ENCODE measurements at places on chromosomes 4 and X.
A peak's percentile ranks its signal among the peaks of the same experiment; 100 is the strongest.

DNA sequence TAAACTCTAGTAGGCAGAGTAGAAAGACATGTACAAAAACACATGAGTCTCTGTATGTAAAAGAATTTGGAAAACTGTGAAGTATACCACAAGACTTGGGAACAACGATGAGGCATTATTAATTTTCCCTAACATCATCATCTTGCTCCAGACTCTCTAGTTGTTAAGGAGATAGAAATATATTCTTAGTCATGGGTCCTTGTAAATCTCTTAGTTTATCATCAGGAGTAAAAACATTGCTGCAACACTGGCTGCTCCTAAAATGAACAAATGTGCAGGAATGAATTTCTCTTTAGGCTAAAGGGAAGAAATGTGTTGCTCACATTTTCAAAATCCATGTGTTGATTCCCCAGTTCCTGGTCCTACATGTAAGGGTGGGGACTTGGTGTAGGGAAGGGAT is 384.6 kb downstream of the STIM2 start:
- no peak for DNase-seq

DNA sequence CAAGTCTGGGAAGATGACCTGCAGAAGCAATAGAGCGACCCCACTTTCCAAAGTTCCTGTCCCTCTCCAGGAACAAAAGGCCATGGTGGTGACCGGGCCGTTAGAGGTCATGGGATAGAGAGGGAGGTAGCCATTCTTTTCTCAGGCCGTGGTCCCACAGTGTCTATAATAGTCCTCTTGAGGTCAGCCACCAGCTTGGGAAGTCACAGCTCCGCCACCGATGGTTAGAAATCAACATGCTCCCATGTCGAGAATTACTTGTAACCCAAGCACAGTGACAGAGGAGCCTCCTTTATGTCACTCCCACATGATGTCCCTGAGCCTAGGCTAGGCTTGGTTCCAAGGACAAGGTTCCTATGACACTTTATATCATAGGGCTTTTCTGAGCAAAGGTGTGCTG is 48.3 kb upstream of the CBR4 start:
- DNase-seq, result no peak

GRCh38 chr4:137609718-137610430 is 77.6 kb upstream of the PCDH18 start:
- no peak for DNase-seq

DNA sequence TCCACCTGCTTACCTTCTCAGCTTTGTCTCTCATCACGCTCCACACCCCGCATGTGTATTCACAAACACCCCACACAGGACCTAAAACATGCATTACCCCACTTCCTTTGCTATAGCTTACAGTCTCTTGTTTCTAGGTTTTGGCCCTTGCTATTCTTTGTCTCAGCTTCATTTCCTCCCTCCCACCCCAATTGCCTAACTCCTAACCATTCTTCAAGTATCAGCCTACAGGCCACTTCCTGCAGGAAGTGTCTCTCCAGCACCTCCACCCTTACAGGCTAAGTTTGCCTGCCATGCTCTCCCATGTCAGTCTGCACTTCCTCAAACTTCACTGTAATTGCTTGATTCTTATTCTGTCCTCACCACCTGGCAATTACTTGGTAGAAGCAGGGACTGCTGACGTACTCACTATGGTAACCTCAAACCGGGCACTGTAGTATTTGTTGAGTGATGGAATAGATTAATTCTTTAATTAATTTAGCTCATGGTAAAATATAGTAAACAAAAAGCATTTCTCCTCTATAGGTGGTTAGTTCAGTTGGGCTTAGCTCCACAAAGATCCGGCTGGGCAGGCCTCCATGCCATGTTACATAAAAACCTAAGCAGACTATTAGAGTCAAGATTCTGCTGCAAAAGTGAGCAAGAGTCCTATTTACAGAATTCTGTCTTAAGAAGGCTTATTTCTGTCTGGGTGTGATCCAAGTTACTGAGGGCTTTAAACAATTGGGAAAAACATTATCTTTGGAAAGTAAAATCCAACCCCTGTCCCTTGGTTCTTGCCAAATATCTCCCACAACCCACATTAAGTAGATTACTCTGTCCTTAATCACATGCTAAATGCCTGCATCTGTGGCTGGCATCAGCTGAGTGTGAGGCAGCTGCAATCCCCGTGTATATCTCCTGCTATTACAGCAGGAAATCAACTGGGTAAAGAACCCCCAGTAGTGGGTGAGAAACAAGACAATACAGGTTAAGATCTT is 124.7 kb upstream of the CPEB2 start:
- no peak for DNase-seq

GRCh38 chr4:88102026-88102425 is 56.4 kb downstream of the ABCG2 start:
- DNase-seq, result no peak

DNA sequence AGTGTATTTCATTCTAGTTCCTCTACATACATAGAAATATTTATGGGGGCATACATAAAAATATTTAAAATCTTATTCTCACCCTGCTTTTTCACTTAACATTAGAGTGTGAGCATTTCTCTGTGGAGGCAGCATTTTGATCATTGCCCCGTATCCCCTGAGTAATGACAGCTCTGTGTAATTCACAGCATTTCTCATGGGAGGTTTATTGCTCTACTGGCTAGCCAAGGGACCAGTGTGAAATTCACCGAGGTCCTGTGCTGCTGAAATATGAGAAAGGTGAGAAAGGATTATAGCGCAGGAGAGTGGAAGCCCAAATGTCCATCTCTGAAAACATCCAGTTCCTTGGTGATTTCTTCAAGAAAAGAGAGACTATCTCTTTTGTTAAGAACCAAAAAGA is 22.9 kb downstream of the PDGFC start:
- DNase-seq, result no peak

GRCh38 chr4:7068279-7068842 is 497 bp upstream of the GRPEL1 start:
- DNase-seq, result no peak

- DNase-seq, result no peak
Measured at GRCh38 chr4:146132445-146132844, 43.1 kb upstream of the LSM6 start.

- DNase-seq, result no peak
Measured at GRCh38 chr4:181478656-181479055, 764.5 kb upstream of the TENM3 start.

DNA sequence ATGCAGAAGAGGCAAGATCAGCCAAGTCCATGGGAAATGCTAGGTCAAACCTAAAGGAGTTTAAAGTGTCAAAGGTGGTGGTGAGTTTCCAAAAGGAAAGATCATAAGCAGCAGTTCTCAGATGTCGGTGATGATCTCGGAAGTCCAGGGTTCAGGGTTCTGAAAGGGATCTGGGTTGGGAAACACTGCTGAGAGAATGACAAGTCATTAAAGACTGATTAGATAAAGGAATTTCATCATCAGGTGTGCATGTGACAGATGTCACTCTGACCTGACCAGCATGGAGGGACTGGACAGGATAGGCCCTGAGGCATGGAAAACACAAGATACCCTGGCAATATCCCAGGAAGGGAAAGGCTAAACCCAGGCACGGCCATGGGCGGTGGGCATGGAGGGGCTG is 195.7 kb upstream of the TBL1X start:
- no peak for DNase-seq

- no peak for DNase-seq
Measured at GRCh38 chr4:17029964-17030363, 131.5 kb upstream of the LDB2 start.

- DNase-seq, result no peak
Measured at GRCh38 chr4:89800012-89800516, 36.9 kb downstream of the SNCA start.

GRCh38 chrX:40976981-40977380 is 108.3 kb upstream of the USP9X start:
- no peak for DNase-seq

- DNase-seq, result no peak
Measured at GRCh38 chr4:85833302-85833701, 358.4 kb downstream of the ARHGAP24 start.

DNA sequence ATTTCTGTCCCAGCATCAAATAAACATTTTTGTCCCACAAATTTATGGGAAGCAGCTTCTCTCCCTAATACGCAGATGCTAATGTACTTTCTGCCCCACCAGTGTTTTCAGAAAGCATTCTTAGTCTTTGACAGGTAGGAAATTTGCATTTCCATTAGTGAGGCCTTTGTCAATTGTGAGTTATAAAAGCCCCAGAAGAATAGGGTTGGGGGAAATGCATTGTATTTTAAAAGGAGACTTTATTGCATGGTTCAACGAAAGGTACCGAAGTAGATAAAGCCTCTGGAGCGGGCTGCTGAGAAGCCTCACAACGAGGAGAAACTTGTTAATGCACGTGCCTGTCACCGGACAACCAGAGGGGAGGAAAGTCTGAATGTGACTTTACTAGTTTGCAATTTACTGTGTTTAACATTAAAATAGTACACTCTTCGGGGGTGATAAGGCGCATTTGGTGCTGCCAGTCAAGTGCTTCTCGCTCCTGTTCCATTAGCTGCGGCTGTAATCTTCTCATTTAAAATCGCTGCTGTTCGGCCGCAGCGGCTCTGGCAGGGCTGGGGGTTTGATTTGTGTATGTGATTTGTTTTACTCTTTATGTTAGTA is 63.4 kb downstream of the DCTD start:
- DNase-seq, result no peak

DNA sequence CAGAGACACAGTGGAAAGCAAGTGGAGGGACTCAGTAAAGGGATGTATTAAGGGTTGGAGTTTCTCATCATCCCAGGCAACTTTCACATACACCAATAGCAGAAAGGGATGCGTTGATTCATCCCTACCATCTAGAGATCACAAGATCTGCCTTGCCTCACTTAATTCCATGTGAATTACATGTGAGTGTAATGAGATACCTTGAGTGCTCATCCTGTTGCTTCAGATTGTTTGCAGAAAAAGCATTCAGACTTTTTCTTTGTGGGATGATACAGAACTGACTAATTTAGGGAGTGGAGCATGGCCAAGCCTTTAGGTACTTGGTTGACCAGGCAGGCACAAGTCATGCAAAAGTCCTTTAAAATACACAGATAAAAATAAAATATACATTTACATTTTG is 124.8 kb upstream of the SLIT2 start:
- no peak for DNase-seq

GRCh38 chrX:31808357-31808756 is 736.5 kb upstream of the FTHL17 start:
- peak; percentile 21 for DNase-seq

DNA sequence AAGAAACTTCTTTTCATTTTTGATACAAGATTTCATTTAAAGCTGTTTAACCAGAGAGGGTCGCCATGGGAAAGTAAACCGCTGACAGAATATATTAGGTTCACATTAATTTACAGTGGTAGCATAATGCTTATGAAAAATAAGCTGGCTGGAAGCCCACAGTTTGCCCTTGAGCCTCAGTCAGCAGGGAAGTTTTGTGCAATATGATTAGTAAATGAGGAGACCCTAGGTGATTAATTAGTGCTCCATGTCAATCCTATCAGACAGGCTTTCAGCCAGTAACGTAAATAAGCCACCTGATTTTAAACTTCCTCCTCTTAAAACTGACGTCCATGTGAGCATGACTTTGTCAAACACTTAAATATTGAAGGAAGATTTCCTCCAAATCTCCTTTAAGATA is 134.2 kb downstream of the TSPAN5 start:
- DNase-seq, result no peak

DNA sequence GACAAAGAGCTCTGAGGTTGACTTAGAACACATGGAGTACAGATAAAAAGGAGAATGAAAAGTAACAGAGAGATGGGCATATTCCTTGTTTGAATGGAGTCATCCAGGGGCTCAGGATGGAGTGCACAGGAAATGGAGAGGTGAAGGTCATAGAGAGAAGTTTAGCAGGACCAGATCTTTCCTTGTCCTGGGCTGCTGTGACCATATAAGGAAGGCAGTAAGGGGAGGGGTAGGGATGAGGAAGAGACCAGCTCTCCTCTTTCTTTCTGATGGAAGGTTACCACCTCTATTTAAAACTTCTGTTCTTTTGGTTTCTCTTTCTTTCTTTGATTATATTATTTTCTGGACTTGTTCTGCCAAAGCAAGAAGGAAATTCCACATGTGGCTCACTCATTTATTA is 27.0 kb downstream of the AR start:
- no peak for DNase-seq

DNA sequence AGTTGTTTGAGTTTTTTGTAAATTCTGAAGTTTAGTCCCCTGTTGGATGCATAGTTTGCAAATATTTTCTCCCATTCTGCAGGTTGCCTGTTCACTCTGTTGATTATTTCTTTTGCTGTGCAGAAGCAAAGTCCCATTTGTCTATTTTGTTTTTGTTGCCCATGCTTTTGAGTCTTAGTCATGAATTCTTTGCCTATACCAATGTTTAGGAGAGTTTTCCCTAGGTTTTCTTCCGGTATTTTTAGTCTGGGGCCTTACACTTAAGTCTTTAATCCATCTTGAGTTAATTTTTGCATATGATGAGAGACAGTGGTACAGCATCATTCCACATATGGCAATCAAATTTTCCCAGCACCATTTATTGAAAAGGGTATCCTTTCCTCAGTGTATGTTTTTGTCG is 405.8 kb upstream of the RPS6KA3 start:
- DNase-seq, result no peak
